Breast epithelium (tissue), 4 donors: ENCODE measurements at places on chromosomes 6 and 20. TPM values are rescaled to one million over a fixed set of nuclear protein-coding genes. Genes with fewer than 3 reads are reported as not detected.

- no peak overlapping the region for H3K4me3 ChIP-seq
- H3K27ac ChIP-seq: no peak overlapping the region
- no peaks in the 10 kb centered on the region for H3K36me3 ChIP-seq
- no peak for DNase-seq
These were observed 508.4 kb upstream of the SULF2 start for GRCh38 chr20:48293671-48294070.

GRCh38 chr20:8293750-8294149 lies 161.7 kb downstream of the PLCB1 start:
- DNase-seq: no peak
- no peaks in the 10 kb centered on the region for H3K4me1 ChIP-seq

DNA sequence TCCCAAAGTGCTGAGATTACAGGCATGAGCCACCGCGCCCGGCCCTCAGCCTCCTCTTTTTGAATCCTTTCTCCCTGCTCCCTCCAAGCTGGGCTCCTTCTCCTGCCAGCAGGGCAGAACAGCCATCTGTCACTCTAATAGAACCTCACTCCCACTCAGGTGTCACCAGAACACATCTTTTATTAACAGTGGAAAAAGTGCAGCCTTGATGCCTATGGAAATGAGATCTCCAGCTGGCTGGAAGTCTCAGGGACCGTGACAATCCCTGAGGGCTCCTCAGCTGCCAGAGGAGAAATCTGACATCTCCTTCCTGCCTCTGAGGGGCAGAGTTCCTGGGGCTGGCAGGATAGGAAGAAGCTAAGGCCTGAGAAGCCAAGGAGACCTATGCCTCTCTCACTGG lies 28.0 kb downstream of the TMC2 start:
- no peak overlapping the region for H3K4me3 ChIP-seq
- no peaks in the 10 kb centered on the region for H3K4me1 ChIP-seq
- H3K27ac ChIP-seq: no peak overlapping the region
- no peak for DNase-seq
- no peaks in the 10 kb centered on the region for H3K36me3 ChIP-seq

- peak overlapping the region; percentile 76 for H3K4me3 ChIP-seq
- no peaks in the 10 kb centered on the region for H3K36me3 ChIP-seq
- H3K4me1 ChIP-seq: peaks cover 14% of the 10 kb centered on the region
- no peaks in the 10 kb centered on the region for H3K27me3 ChIP-seq
- H3K27ac ChIP-seq: peak overlapping the region; percentile 94
- no peak for DNase-seq
These were observed 2.6 kb downstream of the TFEB start for GRCh38 chr6:41732591-41733359.

GRCh38 chr6:98808541-98809210 lies 25.7 kb upstream of the POU3F2 start:
- H3K27ac ChIP-seq: no peak overlapping the region
- H3K36me3 ChIP-seq: no peaks in the 10 kb centered on the region
- no peak overlapping the region for H3K4me3 ChIP-seq
- DNase-seq: no peak
- peaks cover 10% of the 10 kb centered on the region for H3K27me3 ChIP-seq

DNA sequence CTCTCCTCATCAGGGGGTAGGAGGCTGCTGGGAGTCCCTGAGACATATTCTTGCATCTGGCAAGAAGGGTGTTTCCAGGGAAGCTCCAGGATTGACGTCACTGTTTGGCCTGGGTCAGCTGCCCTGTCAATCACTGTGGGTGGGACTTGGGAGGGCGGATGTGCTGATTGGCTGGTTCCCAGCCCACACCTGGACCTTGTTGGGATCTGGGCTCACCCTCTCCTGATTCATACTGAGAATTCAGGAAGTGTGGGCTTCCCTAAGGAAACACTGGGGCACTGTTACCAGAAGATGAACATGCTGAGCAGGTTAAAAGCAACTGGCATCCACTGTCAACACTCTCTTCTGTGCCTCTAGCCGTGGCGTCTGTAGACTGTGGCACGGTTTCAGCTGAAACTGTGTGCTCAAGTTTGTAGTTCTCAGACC lies 36.5 kb downstream of the CDH26 start:
- H3K4me3 ChIP-seq: no peak overlapping the region

DNA sequence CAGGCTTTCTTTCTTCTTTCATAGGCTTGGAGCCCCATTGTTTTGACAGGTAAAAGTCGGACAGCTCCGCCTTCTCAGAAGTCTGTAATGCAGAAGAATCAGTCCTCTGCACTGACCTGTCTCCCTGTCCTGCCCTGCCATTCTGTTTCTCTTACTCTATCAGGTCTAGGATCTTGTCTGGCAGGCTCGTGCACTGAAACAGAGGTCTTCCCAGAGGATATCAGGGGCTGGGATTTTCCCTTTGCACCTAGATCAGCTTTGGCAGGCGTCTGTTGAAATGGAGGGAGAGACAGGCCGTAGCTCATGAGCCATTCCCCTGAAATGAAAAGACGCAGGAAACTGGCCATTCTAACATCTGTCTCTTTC lies 25.0 kb downstream of the KIF3B start:
- no peak overlapping the region for H3K27ac ChIP-seq
- no peaks in the 10 kb centered on the region for H3K4me1 ChIP-seq
- no peaks in the 10 kb centered on the region for H3K27me3 ChIP-seq

GRCh38 chr6:86355271-86355670 lies 582.1 kb upstream of the HTR1E start:
- no peak overlapping the region for H3K27ac ChIP-seq
- H3K36me3 ChIP-seq: no peaks in the 10 kb centered on the region
- no peak for DNase-seq
- no peaks in the 10 kb centered on the region for H3K4me1 ChIP-seq
- H3K27me3 ChIP-seq: no peaks in the 10 kb centered on the region

DNA sequence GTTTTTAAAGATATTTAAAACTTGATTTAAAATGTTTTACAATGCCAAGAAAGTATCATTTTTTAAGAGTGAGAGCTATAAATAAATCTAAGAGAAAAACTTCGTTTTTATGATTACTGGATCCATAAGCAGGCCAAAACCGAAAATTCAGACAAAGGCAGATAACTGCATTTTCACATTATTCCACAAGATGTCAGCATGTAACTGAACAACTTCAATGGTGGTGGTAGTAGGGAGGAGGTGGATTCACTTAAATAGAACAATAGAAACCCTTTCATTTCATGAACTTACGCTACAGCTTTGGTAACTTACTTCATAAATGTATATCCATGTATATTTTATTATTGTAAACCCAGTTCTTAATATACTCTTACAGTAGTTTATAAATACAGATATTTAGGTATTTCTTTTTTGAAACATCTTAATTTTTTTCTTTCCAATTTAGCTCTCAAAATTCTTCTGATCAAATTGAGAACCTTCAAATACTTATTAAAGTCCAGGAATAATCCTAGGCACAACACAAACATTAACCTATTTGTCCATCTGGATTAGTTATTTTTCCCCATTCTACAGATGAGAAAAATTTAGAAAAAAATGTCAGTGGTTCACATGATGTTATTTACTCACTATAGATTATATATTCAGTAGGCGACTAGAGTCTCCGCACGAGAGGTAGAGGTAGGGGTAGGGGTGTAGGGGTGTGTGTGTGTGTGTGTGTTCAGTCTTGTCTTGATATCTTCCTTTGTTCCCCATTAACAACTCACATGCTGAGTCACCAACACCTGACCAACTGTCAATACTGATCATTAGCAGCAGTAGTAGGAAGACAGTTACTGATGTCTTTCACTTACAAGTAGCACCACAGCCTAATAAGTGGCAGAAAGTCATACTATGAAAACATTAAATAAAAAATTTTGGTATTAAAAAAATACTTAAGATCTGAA lies 111.5 kb downstream of the ARHGAP18 start:
- H3K36me3 ChIP-seq: no peaks in the 10 kb centered on the region
- no peak overlapping the region for H3K4me3 ChIP-seq
- H3K4me1 ChIP-seq: no peaks in the 10 kb centered on the region
- no peak for DNase-seq
- no peaks in the 10 kb centered on the region for H3K27me3 ChIP-seq

GRCh38 chr6:135465903-135466302 lies 31.6 kb downstream of the AHI1 start:
- no peaks in the 10 kb centered on the region for H3K36me3 ChIP-seq
- no peak overlapping the region for H3K4me3 ChIP-seq
- no peak for DNase-seq
- H3K27ac ChIP-seq: no peak overlapping the region

- H3K36me3 ChIP-seq: no peaks in the 10 kb centered on the region
- H3K4me3 ChIP-seq: no peak overlapping the region
These were observed 14.3 kb downstream of the PSMB9 start for GRCh38 chr6:32868257-32868788.

The SLC26A8 gene
- 0.48 TPM for total RNA-seq
